Thymus (tissue), 14 donors: ENCODE measurements at places on chromosomes 5 and 9.

DNA sequence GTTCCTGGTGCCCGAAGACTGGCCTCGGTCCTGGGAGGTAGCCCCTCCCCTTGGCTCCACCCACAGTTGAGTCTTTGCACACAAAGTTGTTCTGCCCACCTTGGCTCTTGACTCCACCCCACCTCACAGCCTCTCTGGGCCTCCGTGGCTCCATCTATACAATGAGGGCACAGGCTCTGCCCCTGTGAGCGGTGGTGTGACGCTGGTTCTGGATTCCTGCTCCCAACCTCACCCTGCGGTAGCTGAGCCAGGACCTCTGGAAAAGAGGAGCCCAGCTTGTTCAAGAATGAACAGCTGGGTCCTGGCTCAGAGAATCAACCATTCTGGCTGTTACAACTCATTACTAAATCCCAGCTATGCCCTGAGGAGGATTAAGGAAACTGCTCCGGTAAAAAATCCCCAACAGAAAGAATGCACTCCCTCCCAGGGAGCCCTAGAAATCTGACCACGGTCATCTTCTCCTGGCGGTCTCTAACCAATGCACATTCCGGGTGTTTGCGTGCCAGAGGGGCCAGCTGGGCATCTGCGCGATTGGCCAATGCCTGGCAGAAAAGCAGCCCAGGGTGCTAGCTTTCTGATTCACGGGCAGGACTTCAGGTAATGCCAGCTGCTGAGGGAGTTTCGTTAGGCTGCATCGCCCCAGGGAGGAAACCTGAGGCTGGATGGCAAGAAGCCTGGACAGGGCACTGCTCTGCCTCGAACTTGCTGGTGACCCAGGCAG lies 9.9 kb upstream of the GRHPR start:
- no peak for DNase-seq

GRCh38 chr9:6930827-6931226 lies 173.1 kb downstream of the KDM4C start:
- DNase-seq, result no peak

DNA sequence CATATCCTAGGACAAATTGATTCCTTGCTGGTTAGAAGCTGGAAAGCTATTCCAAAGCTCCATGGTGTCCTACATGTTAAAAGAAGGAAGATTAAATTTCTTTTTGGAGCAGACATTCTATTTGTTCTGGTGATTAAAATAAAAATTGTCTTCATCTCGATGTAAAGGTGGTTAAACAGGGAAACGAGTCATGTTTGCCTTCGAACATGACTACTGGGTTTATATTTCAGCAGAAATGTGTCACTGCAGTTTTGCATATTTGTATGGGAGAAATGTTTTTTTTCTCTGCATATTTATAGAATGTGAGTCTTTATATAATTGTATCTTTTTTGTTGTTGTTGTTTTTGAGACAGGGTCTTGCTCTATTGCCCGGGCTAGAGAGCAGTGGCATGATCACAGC lies 36.4 kb downstream of the ADAMTS12 start:
- DNase-seq, result no peak

GRCh38 chr9:6893350-6894131 lies 135.8 kb downstream of the KDM4C start:
- no peak for DNase-seq

DNA sequence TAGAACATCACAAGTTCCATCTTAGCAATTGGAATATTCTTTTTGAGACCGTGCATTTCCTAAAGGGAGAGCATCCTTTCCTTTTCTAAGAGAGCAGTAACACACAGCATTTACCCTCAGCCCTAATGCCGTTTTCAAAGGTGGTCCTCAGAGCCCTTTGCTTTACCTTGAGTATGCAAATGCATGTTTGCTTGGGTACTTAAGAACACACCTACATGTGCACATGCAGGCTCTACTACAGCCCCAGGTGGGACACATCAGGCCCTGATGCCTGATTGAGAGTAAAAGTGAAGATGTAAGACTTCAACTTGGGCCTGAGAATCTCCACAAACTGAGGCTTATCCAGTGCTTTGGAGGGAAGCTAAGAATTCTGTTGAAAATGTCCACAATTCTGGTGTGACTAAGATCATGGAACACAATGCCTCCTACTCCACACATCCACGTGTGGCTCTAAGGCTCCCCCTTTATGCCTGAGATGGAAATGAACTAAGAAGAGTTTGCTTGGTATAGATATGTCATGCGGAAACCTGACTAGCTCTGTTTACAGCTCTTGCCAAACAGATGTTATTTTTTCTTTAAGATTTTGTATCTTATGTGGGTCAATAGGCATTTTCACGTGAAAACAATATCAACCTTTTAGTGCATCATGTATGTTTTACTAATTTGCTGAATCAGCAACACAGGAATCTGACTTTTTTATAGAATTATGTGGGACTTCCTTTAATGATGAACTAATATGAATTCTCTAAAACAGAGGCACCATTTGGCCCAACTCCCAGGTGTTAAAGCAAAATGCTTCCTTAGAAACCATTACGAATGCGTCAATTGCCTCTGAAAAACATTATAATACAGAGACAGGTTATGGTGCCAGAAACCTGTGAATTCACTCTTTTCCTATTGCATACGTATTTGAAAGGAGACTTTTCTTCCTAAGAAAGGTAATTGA lies 48.9 kb upstream of the SLC2A8 start:
- no peak for DNase-seq

DNA sequence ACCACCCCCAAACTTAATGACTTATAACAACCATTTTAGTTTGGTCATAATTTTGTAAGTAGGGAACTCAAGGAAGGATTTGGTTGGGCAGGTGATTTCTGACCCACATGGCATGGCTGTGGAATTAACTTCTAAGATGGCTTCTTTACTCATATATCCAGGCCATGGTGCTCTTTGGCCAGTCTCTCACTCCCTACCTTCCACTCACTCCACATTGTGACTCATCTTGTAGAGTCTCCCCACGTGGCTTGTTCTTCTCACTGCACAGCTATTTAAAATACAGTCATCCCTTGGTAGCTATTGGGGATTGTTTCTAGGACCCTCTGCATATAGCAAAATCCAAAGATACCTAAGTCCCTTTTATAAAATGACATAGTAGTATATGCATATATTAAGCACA lies 76.6 kb upstream of the MAST4 start:
- no peak for DNase-seq

DNA sequence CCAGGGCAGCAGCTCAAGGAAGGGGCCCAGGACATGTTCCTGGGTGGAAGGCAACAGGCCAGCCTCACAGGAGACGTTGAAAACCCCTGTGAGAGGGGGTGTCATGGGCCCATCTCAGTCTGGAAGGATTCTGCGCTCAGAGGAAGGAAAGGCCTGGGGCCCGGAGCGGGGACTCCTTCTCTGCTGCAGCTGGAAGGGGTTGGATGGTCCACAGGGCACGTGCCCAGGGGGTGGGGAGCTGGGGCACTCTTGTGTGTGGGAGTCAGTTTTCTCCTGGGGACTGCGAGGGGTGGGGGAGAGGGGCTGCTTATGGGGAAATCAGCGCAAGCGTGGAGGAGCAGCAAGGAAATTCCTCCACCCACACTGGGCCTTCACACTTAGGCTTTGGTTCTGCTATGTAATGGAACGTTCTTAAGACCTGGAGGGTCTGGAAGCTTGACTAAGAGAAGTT lies 2.9 kb upstream of the LPCAT1 start:
- DNase-seq, result no peak

DNA sequence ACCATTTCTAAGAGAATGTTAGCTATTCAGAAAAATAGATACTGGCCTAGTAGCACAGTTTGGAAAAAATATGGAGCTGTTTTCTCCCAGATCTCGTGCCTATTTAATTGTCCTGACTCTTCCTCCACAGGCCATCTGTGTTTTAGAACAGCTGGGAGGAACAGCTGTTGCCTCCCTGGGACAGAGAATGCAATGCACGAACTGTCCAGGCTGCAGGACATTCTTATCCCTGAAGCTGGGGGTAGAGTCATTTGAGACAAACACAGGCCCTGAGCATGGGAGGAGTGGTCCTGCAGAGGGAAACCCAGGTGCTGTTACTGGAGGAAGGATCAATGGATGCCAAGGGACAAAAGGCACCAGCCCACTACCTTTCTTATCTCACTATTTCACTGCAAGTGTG lies 20.9 kb upstream of the SPARC start:
- DNase-seq, result no peak

DNA sequence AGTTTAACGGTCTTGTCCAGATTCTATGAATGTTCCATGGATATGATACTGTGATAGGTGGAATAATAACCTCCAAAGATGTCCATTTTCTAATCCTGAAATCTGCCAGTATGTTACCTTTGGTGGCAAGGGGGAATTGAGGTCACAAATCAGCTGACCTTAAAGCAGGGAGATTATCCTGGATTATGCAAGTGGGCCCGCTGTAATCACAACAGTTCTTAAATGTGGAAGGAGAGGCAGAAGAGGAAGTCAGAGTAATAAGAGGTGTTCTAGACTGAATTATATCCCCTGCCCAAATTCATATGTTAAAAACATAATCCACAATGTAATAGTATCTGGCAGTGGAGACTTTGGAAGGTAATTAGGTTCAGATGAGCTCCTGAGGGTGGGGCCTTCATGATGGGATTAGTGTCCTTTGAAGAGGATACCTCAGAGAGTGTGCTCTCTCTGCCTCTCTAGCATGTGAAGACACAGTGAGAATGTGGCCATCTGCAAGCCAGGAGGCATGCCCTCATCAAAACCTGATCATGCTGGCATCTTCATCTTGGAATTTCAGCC lies 47.6 kb upstream of the ZFAND5 start:
- DNase-seq, result no peak

GRCh38 chr9:127979333-127980059 lies 1.3 kb downstream of the EEIG1 start:
- DNase-seq, result no peak

DNA sequence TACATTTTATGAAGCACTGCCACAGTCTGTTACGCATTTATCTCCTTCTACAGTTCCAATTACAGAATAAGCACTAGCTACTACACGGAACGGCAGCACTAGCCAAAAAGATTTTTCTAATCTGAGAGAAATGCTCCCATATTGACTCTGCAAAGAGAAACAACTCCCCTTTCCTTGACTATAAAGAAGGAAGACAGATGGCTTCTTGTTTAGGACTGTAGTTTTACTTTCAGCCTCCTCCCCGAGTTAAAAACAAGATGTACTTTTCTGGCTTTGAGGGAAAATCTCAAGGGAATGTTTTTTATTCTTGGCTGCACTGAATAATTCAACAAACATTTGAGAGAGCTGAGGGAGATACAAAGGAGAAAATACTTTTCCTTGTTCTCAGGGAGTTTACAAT lies 1.9 kb upstream of the SLC44A1 start:
- no peak for DNase-seq

GRCh38 chr5:128487041-128487440 lies 51.0 kb downstream of the FBN2 start:
- DNase-seq, result no peak

- DNase-seq, result no peak
These were observed 175.3 kb upstream of the KLF9 start for GRCh38 chr9:70589571-70590314.

GRCh38 chr5:173282916-173283315 lies 45.3 kb downstream of the STC2 start:
- no peak for DNase-seq

DNA sequence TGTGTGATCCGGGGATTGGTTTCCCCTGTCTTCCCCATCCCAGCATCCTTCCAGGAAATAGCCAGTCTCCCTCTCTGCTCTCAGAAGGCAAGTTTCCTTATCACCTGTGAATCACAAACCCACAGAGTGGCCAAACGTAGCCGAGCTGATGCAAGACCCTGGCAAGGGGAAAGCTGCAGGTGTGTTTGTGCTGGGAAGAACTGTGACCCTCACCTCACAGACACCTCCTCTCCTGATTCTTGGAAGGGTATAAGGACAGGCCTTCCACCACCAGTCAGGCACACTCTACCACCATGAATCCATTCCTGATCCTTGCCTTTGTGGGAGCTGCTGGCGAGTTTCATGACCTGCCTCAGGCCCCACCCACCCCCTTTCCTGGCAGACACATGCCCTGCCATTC lies at the start of gene PRSS3:
Gene PRSS3 (plus strand): TSS at position 281 of the 400 bp plus-strand sequence. CDS start 13 bp downstream, at position 294.
- no peak for DNase-seq

GRCh38 chr9:88641456-88642240 lies 106.7 kb downstream of the NXNL2 start:
- no peak for DNase-seq

- DNase-seq, result no peak
These were observed 9.1 kb downstream of the WWC1 start for GRCh38 chr5:168300326-168301182.

GRCh38 chr5:38497946-38498345 lies 58.5 kb downstream of the LIFR start:
- DNase-seq, result no peak

DNA sequence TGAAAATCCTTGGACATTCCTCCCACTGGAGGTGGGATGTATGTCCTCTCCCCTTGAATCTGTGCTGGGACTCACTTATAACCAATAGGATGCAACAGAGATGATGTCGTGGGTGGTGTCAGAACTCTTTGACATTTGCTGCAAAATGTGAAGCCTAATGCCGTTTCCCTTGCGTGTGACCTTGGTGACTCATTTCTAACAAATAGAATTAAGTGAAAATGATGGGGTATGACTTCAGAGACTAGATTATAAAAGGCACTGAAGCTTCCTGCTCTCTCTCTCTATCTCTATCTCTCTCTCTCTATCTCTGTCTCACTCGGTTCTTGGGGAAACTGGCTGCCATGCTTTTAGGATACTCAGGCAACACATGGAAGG lies 126.1 kb upstream of the STC2 start:
- DNase-seq, result no peak

DNA sequence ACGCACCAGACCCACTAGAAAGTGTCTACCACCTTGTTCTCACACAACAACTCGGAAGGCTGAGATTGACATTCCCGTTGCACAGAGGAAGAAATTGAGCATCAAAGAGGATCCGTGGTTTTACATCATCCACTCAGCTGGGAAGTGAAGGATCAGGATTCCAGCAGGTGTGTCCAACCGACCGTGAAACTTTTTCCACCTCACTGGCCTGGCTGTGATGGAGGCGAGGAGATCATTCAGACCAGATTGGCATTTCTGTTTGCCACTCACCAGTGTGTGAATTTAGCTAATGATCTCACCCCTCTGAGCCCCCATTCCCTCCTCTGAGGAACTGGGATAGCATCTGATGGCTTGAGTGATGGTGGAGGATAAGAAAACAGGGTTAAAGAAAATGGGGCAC lies 46.7 kb upstream of the CPLX2 start:
- DNase-seq, result no peak

GRCh38 chr5:80125962-80126480 lies 90.9 kb downstream of the THBS4 start:
- no peak for DNase-seq

- DNase-seq, result no peak
These were observed 32.4 kb upstream of the STX17 start for GRCh38 chr9:99873943-99874584.

GRCh38 chr9:27351438-27351837 lies 54.5 kb upstream of the EQTN start:
- DNase-seq, result no peak
